ENCODE measurements at places on chromosomes 5 and 9.

DNA sequence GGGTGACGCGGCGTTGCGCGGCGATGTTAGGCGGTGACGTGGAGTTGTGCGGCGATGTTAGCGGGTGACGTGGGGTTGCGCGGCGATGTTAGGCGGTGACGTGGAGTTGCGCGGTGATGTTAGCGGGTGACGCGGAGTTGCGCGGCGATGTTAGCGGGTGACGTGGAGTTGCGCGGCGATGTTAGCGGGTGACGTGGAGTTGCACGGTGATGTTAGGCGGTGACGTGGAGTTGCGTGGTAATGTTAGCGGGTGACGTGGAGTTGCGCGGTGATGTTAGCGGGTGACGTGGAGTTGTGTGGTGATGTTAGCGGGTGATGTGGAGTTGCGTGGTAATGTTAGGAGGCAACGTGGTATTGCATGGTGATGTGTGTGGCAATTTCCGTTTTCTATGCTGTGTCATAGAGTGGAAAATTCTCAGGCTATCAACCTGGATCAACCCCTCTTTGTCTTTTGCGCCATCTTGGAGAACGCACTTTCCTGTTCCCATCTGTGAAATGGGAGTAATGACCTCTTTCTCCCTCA is 76.0 kb downstream of the ANKRD33B start:
- no peak for DNase-seq

- DNase-seq: no peak
Observed at GRCh38 chr5:169938439-169938838, 41.9 kb downstream of the INSYN2B start.

GRCh38 chr5:174849426-174849825 is 125.0 kb downstream of the MSX2 start:
- DNase-seq: no peak

DNA sequence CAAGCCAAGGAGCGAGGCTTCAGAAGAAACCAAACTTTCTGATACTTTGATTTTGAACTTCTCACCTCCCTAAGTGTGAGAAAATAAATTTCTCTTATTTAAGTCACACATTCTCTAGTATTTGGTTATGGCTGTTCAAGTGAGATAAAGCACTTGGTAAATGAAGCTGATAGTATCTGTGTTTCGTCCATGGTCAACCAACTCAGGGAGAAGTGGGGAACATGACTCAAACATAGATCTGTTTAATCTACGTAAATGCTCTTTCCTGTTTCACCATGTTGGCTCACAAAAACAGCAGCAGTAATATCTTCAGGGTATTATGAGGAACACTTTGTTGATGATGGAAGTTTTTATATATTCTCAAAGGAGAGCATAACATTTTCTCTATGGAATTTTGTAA is 2167.2 kb upstream of the C9orf72 start:
- no peak for DNase-seq

DNA sequence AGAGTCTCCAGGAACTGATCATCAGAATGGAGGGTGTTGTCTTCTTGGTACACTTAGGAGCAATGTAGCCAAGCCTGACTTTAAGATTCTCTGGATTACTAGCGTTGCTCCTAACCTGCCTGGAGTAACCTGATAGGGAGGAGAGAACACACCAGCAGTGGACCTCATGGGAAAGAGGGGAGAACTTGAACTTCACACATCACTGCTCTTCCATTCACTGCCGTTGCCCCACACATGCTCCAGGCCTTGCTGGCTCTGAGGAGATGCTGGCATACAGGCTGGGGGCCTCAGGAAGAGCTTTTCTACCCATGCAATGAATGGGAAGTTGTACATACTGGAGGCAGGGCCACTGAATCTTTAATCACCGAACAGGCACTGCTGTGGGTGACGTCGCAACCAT is 60.3 kb upstream of the ADAMTS16 start:
- DNase-seq: no peak

- DNase-seq: no peak
Observed at GRCh38 chr5:151115272-151115905, 34.6 kb upstream of the TNIP1 start.
